CD4-positive, alpha-beta T cell treated with Interleukin-4 for 4 hours (primary cell): ENCODE measurements at places on chromosomes 1 and 21.

DNA sequence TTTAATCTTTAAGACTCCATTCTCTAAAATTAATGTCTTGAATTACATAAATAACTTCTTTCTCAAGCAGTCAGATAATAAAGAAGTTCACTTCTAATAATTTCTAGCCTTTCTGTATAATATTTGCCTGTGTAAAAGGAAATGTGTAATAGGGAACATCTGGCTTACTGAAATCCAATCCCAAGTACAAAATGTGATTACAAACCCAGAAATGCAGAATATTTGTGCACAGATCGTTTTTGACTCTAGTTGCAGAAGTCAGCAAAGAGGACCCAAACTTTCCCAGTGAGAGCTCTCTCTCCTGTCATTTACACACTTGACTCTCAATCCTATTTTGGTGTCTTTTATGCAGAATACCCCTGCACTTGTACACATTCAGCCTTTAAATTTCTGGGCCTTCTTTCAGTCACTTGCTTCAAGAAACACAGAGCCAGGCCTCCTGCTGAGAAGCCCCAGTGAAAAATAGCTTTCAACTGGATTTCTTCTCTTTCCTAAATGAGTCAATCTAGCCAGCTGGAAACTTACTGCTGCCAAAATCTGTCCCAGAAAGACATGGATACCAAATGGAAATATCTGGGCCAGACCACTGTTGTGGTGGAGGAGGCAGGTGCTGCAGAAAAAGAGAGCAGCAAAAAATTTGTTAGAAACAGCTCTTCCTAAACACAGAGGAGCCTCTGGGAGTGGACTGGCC lies 68.5 kb upstream of the ADAM30 start:
- DNase-seq, result no peak

GRCh38 chr1:206725109-206725963 lies 40.6 kb downstream of the MAPKAPK2 start:
- DNase-seq, result peak; percentile 57

DNA sequence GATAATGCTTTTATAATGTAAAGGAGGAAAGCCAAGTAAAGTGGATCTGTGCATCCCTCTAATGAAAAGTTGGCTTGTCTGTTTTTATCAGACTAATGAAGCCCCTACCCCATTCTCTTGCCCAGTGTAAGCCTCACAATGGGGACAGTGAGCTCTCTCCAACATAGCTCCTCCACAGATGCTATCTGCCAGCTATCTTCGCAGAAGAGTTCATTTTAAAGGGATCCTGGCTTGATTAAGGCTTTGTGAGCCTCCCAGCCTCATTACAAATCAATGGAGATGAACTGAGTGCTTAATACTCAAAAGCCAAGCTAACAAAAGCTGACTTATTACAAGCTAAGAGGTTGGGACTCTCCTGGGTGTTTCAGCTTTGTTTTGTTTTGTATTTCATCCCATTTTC lies 514.7 kb downstream of the NUF2 start:
- no peak for DNase-seq

GRCh38 chr1:26170472-26170821 lies 739 bp downstream of the ZNF593 start:
- DNase-seq, result no peak

DNA sequence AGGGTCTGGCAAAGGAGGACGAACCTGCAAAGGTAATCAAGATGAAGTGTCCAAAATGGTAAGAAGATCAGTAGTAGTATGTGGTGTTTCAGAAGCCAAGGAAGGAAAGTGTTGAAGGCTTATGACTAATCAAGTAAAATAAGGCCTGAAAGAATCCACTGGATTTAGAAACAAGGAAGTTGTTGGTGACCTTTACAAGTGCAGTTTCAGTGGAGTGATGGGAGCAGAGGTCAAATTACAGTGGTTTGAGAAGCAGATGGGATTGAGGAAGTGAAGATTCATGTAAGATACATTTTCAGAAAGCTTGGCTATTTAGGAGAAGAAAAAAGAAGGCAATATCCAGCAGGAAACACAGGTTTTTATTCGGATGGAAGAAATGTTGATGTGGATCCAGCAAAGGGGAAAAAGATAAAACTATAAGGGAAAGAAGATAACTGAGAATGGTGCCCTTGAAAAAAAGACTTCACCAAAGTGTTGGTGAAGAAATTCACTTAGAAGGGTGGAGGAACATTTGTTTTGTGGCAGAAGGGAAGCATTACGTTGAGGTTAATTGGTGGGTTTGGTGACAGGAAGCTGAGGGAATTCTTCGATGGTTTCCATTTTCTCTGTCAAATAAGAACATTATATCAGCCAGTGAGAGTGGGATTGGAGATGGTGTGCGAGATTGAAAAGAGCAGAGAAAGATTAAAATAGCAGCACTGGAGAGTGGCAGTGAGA lies 2.1 kb downstream of the ARMH1 start:
- DNase-seq, result peak; percentile 11
